ENCODE measurements at places on chromosomes 6 and 20.

- DNase-seq, result no peak
These were observed 453.5 kb upstream of the SULF2 start for GRCh38 chr20:48238781-48239180.

- DNase-seq, result no peak
These were observed 81.9 kb downstream of the GJA10 start for GRCh38 chr6:89975991-89976693.

GRCh38 chr6:22313796-22314195, 17.0 kb upstream of the PRL start:
- no peak for DNase-seq

DNA sequence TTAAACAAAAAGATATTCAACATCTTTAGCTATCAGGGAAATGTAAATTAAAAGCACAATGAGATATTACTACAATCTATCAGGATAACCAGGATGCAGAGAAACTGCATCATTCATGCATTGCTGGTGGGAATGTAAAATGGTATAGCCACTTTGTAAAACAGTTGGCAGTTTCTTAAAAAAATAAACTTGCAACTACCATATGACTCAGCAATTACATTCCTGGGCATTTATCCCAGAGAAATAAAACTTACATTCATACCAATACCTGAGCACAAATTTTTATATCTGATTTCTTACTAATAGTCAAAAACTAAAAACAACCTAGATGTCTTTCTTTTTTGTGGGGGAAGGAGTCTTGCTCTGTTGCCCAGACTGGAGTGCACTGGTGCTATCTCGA, 190.3 kb upstream of the TAB2 start:
- DNase-seq, result no peak

- no peak for DNase-seq
These were observed 65.6 kb upstream of the KIF13A start for GRCh38 chr6:18053078-18053477.

Data from body of pancreas (tissue), 4 donors.